Fibroblast of the conjunctiva (primary cell): ENCODE measurements at places on chromosomes 7 and 10.
A peak's percentile ranks its signal among the peaks of the same experiment; 100 is the strongest.

DNA sequence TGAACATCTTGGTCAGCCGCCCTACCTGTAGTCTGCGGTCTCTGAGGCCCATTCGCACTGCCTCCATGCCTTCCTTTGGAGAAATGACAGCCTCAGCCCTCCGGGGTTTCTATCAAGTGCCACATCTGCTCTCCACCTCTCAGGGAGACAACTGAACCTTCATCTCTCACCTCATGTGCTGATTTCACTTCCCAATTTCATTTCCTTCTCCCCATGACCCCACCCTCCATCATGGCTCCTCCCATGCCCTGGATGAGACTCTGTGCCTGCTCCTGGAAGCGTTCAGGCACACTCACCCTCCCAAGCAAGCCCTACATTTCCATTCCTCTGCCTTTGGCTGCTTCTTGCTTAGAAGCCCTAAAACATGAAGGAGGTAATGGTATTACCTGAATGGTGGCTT lies 7.8 kb upstream of the SCD start:
- no peak for DNase-seq

GRCh38 chr7:25122373-25122772 lies 2.7 kb downstream of the CYCS start:
- no peak for DNase-seq

- no peak for DNase-seq
Measured at GRCh38 chr7:16779051-16779450, 25.5 kb downstream of the TSPAN13 start.

DNA sequence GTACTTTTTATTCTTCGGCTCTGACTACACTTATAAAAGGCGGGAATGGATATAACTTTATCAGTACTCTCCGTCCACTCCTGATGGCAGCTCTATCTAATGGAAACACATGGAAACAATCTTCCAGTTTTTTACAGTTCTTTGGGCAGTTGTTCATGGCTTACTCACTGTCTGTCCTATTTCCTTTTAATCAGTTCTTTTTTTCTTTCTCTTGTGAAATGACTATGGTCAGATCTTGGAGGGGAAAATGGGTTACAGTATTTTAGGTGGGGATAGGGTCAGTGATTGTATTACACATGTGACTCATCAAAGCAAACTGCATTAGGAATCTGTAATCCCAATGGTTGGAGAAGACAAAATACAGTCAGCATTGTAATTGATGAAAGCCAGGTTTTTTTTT lies 112.4 kb downstream of the BICC1 start:
- DNase-seq = peak; percentile 52

GRCh38 chr7:121337398-121337797 lies 8.6 kb downstream of the WNT16 start:
- DNase-seq = peak; percentile 44

DNA sequence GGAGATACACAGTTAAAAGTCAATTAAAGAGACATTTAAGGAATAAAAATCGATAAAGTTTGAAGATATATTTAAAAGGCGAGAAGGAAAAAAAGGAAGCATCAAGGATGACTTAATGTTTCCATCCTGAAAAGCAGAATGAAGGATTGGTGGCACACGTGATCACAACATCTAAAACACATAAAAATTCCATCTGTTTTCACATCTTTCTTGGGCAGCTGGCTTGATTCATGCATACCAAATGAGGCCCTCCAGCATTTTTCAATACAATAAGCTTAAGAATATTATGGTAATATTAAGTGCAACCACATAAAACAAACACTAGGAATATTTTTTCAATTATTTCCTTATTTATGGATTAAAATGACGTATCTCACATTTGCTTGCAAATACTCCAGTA lies 112.6 kb downstream of the TPK1 start:
- DNase-seq = no peak

DNA sequence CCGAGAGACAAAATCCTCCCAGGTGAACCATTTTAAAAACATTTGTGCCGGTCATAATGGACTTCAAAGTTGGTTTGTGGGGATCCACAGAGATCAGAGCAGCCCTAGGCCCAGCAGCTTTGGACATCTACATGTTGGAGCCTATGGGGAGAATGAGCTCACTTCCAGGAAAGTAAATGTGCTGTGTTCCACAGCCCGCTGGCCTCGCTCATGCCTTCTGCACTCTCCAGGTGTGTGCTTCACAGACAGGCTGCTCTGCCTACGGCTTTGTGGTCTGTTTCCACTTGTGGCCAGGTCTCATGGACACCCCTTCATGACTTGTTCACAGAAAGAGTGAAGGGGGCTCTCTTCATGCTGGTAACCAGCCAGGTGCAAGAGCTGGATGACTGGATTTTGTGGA lies 141.6 kb downstream of the ADARB2 start:
- DNase-seq = no peak

DNA sequence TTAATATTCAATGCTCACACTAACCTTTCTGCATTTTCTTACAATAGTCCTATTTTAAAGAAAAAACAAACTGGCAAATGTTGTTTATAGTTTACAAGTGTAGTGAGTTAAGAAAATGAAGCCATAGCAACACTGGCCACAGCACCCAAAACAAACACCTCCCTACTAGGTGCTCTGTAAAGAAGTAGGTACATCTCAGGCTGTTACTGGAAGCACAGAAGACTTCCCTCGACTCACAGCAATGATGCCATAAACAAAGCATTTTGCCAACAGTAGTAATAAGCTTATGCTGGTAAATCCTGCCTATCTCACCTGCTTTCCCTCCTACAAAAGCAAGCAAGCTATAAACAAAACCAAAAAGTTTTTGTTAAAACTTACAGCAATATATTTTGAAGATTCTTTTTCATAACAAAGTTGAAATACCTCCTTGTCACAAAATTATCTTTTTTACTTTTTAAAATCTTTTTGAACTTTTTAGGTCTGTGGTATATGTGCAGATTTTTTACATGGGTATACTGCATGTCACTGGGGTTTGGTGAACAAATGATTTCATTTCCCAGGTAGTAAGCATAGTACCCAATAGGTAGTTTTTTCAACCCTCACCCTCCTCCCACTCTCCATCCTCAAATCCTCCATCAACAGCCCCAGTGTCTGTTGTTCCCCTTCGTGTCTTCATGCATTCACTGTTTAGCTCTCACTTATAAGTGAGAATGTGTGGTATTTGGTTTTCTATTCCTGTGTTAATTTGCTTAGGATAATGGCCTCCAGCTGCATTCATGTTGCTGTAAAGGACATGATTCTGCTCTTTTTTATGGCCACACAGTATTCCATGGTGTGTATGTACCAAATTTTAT lies 28.4 kb downstream of the COA1 start:
- DNase-seq = no peak

- no peak for DNase-seq
Measured at GRCh38 chr10:132850246-132850645, 64.3 kb upstream of the NKX6-2 start.

DNA sequence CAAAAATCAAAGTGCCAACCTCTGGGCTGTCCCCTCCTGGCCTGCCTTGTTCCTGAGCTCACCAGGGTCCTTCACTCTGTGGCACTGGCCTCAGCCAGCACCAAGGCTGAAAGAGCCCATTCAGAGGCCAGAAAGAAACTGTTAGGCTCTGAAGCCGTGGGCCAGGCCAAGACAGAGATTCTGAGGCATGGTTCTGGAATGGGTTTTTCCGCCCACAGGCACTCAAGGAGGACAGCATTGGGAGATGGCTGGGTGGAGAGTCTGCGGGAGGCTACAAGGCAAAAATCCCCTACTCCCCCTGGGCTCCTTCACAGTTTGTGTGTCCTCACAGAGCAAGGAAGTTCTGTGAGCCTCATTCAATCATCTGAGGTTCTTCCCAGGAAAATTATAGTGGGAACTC lies 31.7 kb downstream of the GRIFIN start:
- DNase-seq = peak; percentile 28

DNA sequence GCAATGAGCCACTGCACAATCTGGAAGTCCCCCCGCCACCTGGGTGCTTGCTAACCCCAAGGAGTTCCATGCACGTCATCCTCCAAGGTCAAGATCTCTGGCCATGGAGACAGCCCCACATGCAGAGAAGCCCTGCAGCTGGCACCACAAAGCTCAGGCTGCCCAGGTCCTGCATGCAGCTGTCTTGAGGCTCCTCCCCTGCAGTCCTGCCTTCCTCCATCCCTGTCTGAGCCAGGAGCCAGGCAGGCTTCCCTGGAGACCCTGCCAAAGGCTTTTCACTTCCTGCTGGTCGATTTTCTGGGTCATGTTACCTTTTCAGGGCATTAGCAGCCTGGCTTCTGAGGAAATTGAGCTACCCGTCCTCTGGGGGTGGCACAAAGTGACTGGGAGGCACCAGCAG lies 12.5 kb upstream of the TMEM72 start:
- no peak for DNase-seq

- DNase-seq = no peak
Measured at GRCh38 chr7:94133460-94133859, 129.3 kb upstream of the BET1 start.

GRCh38 chr7:136657482-136657921 lies 210.9 kb upstream of the CHRM2 start:
- no peak for DNase-seq

- DNase-seq = peak; percentile 69
Measured at GRCh38 chr10:119817991-119818888, 54.4 kb downstream of the MCMBP start.
